ENCODE measurements at places on chromosomes 16 and 17. TPM values are rescaled to one million over a fixed set of nuclear protein-coding genes. Genes with fewer than 3 reads are reported as not detected.

The KRT15 gene
- 0.11 TPM for polyA plus RNA-seq

DNA sequence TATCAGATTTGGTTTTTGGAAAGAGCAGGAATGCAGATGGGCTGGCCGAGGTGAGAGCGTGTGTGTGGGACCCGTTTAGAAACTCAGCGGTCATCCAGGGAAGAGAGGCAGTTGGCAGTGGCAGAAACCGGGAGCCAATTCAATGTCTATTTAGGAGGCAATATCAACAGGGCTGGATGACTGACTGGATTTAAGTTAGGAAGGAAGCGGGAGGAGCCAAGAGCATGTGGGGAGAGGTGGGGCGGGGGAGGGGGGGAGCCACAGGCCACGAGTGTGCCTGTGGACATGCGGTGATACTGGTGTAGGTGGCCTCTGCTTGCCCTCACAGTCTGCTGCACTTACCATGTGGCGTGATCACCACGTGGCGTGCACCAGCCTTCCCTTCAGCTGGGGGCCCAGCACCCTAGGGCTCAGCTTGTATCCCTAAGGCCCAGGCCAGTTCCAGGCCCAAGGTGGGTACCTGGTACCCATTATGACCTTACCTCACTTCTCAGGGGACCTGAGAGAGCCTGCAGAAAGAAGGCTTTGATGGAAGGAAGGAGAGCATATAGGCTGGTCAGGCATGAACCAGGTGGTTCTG is 10.8 kb upstream of the TPPP3 start:
- H3K4me3 ChIP-seq, result no peak overlapping the region
- no peaks in the 10 kb centered on the region for H3K4me1 ChIP-seq
- H3K36me3 ChIP-seq, result no peaks in the 10 kb centered on the region
- no peak overlapping the region for H3K27ac ChIP-seq

- H3K4me3 ChIP-seq, result peak overlapping the region; percentile 87
- peak; percentile 65 for DNase-seq
- H3K27me3 ChIP-seq, result no peaks in the 10 kb centered on the region
- H3K4me1 ChIP-seq, result peaks cover 11% of the 10 kb centered on the region
- H3K36me3 ChIP-seq, result no peaks in the 10 kb centered on the region
Observed at GRCh38 chr17:43832168-43832975, 574 bp downstream of the MPP3 start.

GRCh38 chr17:27551701-27552248 is 79.2 kb upstream of the LGALS9 start:
- no peaks in the 10 kb centered on the region for H3K27me3 ChIP-seq
- H3K4me1 ChIP-seq, result peaks cover 3% of the 10 kb centered on the region
- DNase-seq, result no peak
- H3K27ac ChIP-seq, result no peak overlapping the region
- H3K4me3 ChIP-seq, result no peak overlapping the region
- H3K36me3 ChIP-seq, result no peaks in the 10 kb centered on the region

DNA sequence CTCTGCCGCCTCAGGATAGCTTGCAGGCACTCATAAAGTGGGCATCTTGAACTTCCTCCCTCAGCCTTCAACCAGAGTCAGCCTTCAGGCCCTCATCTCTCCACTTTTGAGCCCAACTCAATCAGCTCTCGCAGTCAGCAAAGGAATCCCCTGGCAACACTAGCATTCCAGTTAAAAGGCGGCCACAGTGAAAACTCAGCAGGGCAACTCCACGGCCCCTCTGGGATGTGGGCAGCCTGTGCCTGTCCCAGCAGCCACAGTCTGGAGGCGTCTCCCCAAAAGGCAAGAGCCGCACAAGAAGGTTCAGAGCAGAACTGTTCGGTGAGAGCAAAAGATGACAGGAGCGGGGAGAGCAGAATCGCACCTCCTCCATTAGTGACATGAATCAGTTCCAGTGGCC is 9.0 kb downstream of the TMEM11 start:
- no peak overlapping the region for H3K4me3 ChIP-seq
- no peaks in the 10 kb centered on the region for H3K27me3 ChIP-seq
- no peak for DNase-seq
- peaks cover 19% of the 10 kb centered on the region for H3K4me1 ChIP-seq

GRCh38 chr16:71296584-71297340 is 7.6 kb upstream of the CMTR2 start:
- H3K4me3 ChIP-seq, result no peak overlapping the region
- H3K27me3 ChIP-seq, result no peaks in the 10 kb centered on the region
- no peaks in the 10 kb centered on the region for H3K36me3 ChIP-seq
- no peak for DNase-seq
- H3K27ac ChIP-seq, result no peak overlapping the region

- no peaks in the 10 kb centered on the region for H3K27me3 ChIP-seq
- no peak for DNase-seq
- H3K36me3 ChIP-seq, result no peaks in the 10 kb centered on the region
- no peaks in the 10 kb centered on the region for H3K4me1 ChIP-seq
- no peak overlapping the region for H3K4me3 ChIP-seq
Observed at GRCh38 chr16:76571755-76572154, 294.6 kb downstream of the CNTNAP4 start.
